GM12891 (cell line): ENCODE measurements at places on chromosomes 12 and 14.

DNA sequence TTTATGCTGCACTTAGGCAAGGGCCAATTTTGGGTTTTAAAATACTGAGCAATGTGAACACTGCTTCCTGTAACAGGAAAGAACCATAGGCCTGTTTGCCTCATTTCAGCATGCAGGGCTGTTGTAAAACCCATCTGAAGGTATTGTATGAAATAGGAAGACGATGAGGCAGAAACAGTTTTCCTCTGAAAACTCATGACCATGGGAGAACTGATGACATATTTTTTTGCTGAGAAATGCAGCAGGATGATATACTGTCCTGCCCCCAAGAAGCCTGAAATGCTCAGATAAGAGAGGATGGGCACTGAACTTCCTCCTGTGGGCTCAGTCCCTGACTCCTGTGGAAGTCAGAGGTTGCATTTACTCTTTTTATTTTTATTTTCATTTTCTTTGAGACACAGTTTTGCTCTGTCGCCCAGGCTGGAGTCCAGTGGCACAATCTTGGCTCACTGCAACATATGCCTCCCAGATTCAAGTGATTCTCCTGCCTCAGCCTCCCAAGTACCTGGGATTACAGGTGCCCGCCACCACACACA lies 17.4 kb downstream of the PYGL start:
- DNase-seq, result no peak

DNA sequence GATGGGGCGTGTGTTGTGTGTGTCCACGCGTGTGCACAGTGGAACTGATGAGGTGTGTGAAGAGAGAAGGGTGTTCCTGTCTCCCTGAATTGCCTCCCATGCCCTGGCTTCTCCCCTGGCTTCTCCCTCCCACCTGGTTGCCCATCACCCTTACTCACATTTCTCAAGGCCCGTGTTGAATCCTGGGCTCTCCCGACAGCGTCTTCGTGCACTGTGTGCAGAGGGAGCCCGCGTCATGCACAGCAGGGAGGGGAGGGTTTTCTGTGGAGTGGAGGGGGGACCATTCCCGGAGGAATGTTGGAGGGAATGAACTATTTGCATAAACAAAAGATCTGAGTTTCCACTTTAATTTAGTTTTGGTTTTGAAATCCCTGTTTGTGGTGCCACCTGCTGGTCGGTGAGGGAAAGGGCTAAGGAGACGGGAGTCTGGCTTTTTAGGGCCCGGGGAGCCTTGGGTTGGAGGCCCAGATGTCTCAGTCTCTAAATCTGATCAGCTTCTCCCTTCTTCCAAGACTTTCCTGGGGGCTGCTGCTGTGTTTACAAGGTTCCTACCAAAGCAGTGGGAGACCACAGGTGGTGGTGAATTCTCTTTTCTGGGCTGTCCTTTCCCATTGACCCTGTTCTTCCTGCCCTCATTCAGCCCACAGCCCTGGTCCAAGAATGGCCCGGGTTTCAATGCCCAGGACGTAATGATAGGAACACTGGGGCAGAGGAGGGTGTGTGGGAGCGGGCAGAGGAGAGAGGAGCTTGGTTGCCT lies at the start of gene C1R:
TSS of gene C1R (minus strand) at position 217 of the 757 bp plus-strand sequence. CDS start at position 160, 57 bp downstream.
- DNase-seq, result peak; percentile 56

DNA sequence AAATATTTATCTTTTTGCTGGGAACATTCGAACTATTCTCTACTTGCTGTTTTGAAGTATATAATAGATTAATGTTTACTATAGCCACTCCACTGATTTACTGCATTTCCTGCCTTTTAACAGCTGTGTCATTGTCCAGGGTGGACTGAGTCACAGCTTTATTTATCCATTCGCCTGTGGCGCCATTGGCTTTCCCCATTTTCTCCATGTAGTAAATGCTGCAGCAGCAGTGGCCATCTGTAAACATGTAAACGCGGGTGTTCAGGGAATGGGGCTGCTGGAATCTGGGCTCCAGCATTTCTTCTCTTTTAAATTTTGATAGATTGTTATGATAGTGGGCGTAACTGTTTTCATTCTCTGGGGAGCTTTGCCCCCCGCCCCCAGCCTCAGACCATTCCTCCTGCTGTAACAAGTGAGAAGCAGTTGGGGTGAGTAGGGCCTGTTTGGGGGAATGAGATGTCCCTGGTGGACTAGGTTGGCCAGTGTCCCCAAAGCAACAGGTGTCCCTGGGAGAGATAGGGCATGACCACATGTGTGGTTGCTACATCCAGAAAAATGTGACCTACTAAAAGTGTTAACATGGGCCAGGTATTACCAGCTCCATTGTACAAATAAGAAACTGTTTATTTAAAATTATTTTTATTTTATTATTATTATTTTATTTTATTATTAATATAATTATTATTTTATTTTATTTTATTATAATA lies 32.9 kb downstream of the RIN3 start:
- DNase-seq, result no peak

GRCh38 chr12:111174251-111174960 lies 194.5 kb downstream of the PHETA1 start:
- DNase-seq, result no peak

GRCh38 chr12:121535150-121536053 lies 45.4 kb downstream of the KDM2B start:
- DNase-seq, result no peak

DNA sequence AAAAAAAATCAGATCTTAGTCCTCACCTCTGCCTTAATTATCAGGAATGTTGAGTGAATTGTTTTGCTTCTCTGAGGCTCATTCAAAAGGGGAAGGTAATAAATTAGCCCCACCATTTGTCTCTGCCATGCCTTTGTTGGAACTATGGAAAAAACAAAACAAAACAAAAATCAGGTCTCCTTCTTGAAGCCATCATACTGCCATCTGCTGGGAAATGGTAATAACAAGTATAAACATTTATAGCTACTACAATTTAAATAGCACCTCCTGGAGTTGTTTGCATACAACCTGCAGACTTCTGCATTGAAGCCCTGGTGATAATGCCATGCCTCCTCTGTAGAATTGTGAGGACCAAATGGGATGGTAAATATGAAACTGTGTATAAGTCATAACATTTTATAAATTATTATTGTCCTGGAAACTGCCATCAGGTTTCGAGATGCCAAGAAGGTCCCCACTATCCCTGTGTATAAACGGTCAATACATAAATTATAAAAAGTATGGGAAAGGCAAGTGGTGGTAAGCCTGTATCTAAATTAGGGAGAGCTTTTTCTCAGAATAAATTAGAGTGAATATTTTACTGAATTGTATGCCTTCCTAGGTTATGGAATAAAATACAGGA lies 87.2 kb upstream of the FGD4 start:
- peak; percentile 15 for DNase-seq

- DNase-seq, result no peak
Observed at GRCh38 chr12:114580306-114580705, 103.7 kb downstream of the TBX3 start.

DNA sequence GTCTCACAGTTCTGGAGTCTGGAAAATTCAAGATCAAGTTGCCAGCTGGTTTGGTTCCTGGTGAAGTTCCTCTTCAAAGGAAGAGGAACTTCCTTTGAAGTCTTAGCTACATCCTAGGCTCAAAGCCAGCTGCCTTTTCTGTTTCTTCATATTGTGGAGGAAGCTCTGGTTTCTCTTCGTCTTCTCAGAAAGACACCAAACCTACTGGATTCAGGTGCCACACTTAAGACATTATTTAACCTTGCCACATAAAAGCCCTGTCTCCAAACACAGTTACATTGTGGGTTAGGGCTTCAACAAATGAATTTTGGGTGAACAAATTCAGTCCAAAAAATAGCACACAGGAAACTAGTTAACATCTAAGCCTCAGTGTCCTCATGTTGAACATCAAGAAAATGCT lies 1019.8 kb downstream of the GALC start:
- no peak for DNase-seq

GRCh38 chr12:25716842-25717241 lies 163.8 kb upstream of the LMNTD1 start:
- DNase-seq, result no peak

DNA sequence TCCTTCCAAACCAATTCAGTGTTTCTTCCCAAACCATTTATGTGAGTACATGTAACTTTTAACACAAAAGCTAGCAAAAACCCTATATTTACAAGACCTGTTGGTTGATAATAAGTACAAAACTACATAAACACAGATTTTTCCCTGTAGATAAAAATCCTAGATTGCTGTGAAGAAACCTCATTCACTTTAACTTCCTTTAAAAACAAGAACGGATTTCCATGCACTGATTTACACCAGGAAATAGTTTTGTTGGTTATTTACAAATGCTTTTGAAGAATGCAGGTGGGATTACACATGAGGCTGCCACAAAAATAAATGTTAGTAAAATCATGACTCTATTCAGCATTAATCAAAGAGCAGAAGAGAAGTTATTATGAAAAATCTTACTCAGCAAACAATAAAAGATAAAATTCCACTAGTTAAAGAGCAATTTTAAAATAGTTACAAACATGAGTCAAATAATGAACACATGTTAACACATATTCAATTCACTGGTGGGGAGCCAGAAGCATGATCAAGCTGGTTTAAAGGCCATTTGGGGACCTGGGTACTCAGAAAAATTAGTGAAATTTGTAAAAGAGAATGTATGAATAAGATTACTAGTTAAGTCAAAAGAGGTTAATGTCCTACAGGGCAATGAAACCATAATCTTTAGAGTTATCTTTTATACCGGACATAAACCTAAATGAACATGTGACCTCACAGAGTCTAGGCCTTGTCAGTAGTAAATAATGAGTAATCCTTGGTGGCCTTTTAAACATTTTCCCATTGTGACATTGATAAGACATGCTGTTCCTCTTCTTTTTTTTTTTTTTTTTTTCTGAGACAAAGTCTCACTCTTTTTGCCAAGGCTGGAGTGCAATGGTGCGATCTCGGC lies 79.9 kb downstream of the PHLDA1 start:
- DNase-seq, result no peak

DNA sequence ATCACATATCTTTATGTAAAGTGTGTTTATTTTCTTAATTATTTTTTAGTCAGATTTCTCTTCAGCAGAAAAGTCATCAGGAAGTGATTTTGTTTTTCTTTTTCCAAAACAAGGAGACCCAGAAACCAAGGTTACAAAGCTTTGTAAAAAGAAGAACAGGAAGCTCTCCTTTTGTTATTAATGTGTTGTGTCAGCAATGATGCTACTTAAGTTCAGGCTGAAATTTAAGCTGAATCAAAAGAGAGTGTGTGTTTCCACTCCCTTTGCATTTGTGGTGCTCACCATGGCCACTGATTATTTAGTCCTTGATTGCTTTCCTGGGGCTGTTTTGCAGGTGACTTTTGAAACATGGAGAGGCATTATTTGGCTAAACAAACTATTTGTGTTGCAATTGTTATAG lies 155.3 kb upstream of the ATP2B1 start:
- no peak for DNase-seq

GRCh38 chr12:93902736-93903562 lies 225.8 kb downstream of the CRADD start:
- DNase-seq, result no peak

- no peak for DNase-seq
Observed at GRCh38 chr12:70106347-70106746, 136.9 kb upstream of the CNOT2 start.

DNA sequence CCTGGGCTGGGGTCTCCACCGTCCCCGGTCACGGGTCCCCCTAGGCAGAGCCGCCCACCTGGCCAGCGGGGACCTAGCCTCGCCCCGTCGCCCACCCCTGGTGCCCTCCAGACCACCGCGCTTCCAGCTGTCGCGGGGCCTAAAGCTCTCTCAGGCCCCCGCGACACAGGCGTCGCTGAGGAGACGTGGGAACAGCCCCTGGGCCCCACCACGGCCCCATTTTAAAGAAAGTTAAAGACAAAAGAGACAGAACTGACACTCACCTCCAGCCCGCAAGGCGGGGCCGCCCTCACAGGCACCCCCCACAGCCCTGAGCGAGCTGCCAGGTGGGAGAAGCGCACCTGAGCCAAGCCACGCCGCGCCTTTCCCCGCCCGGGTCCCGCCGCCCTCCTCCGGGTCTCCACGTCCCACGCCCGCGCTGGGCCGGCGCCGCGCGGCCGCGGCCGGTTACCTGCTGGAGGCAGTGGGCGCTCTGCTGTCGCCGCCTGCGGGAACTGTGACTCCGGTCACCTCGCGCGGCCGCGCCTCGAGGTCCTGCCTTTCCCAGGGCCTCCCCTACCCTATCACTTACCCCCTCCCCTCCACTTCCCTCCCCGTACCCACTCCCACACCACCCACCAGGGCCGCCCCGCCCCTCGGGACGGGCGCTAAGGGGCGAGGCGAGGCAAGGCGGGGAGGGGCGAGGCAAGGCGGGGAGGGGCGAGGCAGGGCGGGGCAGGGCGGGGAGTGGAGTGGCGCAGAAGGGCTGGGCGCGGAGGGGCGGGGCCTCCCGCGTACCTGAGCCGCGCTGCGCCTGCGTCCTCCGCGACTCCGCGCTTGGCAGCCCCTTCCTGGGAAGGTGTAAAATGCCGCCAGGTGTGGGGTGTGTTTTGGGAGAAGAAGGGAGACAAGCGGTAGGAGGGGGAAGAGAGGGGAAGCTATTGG lies 31.2 kb downstream of the TC2N start:
- DNase-seq, result peak; percentile 61

GRCh38 chr14:105498430-105499255 lies 7.6 kb downstream of the TEDC1 start:
- peak; percentile 23 for DNase-seq

- DNase-seq, result peak; percentile 77
Observed at GRCh38 chr12:124391340-124392261, 96.7 kb downstream of the RFLNA start.

DNA sequence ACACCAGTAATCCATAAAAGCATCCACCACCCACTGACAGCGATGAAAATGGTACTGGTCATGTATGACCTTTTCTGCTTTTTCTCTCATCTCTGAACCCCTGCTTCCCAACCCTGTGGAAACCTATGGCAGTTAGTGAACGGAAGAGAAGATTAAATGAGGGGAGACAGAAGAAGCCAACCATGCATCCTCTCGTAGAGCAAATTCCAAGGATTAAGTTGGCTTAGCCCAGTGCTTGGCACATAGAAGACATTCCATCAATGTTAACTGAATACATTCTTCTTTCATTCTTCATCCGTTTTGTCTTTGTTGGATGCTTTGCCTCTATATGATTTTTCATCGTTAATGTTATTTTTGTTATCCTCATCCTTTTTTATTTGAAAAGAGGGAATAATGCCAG lies 339.7 kb upstream of the FLRT2 start:
- DNase-seq, result no peak

DNA sequence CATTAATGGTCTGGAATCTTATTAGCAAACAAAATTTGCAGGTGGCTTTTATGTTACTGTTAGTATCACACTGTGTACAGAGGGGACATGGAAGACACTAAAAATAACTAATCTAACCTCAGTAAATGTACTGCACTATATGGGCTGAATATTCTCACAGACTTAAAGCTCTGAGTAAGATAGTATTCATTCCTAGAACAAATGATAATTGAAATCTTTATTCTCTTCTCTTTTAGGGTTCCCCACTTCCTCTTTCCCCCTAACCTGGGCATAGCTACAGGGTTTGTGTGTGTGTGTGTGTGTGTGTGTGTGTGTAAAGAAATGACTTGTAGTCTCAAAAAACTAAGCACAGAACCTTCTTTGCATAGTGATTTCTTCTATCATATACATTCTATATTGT lies 21.4 kb upstream of the HECTD1 start:
- peak; percentile 41 for DNase-seq

- DNase-seq, result no peak
Observed at GRCh38 chr12:124833693-124834122, 30.0 kb downstream of the SCARB1 start.
